ENCODE measurements at places on chromosomes 7 and 10.

- DNase-seq, result no peak
Measured at GRCh38 chr7:140096459-140096858, 33.7 kb upstream of the PARP12 start.

DNA sequence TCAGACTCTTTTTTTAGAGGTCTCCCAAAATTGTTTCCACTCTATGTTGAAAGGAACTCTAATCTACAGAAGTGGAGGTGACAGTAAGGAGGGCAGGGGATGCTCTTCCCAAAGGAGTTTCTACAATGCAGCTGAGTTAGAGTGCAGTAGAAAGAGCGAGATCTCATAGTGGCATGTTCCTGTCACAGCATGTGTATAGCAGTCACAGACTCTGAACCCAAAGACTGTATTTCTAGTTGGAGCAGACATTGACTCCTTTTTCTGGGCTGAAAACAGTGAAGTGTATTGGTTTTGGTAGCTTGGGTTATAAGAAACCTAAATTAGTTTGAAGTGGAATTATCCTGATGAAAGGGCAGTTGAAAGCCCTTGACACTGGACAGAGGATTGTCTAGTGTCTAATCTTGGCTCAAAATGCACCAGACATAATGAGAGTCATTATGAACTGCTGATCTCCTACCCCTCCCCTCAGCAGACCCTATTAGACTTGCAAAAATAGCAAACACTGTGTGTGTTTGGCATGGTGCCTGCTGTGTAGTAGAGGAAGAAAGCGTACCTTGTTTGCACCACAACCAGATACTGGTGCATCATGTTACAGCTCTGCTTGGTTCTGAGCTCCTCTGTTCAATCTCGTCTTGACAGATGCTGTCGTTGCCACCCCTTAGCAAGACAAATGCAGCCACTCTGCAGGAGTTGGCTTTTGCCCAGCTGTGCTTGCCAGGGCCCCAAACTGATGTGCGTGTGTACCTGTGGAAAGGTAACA, 336.0 kb downstream of the AUTS2 start:
- no peak for DNase-seq

- no peak for DNase-seq
Measured at GRCh38 chr7:27245124-27245797, 2.7 kb downstream of the EVX1 start.

DNA sequence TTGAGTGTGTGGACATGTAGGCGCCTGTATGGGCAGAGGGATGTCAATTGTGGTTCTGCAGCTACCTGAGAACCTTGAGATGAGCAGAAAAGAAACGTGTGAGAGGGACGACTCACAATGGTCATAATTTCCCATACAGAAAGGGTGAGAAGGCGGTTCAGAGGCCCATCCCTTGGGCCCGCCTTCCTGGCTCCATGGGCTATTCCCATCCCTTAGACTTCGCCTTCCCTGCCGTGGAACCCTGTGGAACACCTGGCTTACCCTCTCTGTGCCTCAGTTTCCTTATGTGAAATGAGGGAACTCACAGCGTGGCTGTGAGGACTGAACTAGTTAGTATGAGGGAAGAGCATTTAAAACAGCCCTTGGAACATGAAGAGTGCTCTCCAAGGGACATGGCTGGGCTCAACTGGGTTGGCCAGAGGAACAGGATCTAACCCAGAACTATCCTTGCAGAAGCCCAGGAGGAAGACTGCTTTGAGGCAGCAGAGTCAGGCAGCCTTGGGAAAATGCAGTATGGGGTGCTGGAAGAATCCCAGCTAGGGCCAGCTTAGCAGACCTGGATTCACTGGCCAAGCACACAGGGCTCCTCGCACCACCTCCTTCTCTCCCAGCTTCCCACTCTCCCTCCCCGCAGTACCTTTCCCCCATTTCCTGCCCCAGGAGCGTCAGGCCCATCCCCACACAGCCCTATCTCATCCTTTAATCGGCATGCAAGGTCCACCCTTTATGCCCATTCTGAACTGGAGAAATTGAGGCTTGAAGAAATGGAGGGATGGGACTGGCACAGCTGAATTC, 11.1 kb upstream of the ZMIZ1 start:
- no peak for DNase-seq

DNA sequence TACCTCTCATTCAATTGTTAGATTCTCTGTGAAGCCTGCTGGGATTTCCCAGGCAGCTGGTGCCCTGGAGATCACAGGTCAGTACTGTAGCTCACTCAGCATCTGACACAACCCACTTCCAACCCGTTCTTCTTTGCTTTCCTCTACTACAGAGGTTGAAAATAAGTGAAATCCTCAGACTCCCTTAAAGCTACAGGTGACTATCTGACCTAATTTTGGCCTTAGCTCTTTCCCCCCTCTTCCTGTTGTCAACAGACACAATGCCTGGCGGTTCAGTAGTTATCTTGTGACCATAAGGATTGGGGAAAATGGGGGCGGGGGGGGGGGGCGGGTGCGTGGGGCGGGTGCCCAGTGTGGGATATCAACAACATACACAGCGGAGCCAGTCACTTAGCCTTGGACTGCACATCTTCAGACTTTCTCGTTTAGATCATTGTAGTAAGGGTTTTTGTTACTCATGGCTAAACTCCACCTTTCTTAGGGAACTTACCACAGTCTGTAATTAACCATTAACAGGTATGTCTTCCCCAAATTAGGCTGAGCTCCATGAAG, 37.8 kb downstream of the MTPN start:
- DNase-seq, result no peak

DNA sequence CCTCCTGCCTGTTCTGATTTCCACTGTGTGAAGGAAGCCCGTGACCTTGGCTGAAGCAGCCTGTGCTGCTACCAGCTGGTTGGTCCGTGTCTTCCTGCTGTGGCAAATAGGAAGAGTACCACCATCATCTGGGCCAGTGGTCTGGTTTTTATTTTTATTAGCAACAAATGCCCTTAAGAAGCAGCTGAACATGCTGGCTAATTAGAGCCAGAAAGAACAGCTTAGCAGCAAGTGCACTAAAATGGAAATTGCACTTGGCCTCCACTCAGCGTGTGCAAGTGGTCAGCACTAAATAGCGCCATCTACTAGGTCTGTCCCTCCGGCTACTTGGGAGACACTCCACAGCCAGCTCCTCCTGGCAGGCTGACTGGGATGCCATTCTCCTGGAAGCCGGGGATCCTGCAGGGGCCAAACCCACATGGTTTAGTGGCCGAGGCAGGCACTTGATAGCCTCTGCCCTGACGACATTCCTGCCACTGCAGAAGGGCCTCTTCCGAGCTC, 690.3 kb upstream of the FOXK1 start:
- no peak for DNase-seq

DNA sequence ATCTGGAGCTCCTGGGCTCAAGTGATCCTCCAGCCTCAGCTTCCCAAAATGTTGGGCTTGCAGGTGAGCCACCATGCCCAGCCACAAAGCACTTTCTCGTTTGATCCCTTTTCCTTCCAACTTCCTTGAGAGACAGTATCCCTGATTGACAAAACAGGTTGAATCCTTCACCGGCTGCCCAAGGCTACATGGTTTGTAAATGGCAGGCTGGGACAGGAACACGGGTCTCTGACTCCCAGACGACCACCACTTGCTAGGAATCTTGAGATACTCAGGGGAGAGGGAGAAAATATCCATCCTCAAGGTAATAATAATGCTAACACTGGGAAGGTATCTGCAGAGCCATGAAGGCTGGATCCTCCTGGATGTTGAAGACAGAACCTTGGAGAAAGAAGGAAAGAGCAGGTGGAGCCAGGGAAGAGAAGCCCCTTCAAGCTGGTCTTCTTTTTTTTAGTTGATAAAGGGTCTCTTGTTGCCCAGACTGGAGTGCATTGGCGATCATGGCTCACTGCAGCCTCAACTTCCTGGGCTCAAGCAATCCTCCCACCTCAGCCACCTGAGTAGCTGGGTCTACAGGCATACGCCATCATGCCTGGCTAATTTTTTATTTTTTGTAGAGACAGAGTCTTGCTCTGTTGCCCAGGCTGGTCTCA, 19.8 kb downstream of the MMRN2 start:
- peak; percentile 52 for DNase-seq

GRCh38 chr7:85815526-85815925, 628.7 kb upstream of the SEMA3D start:
- no peak for DNase-seq

DNA sequence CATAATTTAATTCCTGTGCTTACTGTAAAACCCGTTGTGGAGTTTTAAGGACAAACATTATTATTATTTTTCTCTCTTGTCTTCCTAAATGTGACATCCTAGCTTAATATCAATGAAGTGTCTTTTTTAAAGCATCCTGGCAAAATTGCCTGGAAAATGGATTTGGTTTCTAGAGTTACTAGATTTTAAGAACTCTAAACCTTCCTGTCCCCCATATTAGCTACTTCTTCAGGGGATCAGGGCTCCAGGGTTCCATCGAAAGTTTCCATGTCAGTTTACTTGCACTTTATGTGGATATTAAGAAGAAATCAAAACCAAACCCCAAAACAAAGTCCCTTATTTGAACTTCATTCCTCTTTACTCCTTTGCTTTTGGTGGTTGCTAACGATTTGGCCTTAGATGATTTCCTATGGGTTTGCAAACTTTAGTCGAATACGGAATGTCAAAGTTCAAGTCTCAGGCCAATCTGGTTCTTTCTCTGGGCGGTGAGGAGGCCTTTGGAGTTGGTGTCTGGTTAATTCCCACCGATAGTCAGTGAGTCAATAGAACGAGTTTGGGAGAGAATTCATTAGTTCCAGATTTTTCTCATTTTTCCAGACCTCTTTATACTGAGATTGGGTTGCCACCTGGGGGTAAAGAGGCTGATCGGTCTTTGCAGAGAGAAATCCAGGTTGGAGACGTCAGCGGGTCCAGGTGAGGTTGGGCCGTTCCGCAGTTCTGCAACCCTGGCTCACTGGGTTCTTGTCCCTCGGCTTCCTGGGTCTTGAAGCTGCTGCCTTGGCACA, 1.1 kb downstream of the CUX1 start:
- no peak for DNase-seq

DNA sequence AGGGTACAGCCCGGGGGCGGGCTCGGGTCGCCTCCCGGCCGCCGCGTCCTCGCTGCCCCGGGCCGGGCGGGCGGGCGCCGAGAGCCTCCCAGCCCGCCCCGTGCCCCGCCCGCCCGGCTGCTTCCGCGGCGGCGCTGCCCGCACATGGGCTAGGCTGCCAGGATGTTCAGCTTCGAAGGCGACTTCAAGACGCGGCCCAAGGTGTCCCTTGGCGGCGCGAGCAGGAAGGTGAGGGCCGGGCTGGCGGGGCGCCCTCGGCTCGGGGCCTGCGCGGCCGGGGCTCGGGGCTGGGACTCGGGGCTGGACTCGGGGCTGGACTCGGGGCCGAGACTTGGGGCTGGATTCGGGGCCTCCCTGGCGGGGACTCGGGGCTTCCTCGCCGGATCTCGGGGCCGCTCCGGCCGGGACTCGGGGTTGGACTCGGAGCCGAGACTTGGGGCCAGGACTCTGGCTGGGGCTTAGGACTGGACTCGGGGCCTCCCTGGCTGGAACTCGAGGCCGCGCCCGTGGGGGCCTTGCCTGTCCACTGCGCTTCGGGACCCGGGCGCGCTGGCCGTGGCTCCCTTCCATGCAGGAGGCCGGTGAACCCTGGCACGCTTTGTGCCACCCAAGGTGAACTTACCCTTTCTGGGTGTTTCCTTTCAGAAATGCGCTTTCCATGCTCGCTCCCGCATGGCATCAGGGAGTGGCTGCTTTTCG, 534 bp downstream of the UBE3C start:
- peak; percentile 91 for DNase-seq

DNA sequence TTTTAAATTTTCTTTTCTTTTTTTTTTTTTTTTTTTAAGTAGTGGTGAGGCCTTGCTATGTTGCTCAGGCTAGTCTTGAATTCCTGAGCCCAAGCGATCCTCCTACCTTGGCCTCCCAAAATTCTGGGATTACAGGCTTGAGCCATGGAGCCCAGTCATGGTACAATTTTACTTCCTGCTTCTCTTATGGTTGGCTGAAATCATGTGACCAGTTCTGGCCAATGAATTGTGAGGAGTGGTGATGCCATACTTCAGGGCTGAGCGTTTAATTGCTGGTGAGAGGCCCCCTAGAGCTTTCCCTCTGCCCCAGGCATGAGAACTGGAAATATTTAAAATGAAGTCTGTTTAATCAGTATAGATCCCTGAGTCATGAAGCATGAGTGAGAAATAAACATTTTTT, 22.2 kb upstream of the BAIAP2L1 start:
- no peak for DNase-seq

DNA sequence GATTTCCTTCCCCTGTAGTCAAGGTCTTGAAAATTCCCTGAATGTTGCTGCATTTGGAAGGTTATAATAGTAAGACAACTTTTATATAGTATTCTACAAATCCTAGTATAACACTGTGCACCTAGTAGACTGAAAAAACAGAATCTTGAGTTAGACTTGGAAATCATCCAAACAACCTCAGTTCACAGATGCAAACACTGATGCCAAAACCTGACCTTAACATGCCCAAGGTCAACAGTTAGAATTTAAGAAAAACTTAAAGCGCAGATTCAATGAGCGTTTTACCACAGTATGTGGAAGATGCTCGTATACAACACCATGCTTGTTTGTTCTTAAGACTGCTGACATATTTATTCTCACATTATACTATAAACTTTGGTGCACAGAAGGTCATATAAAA, 3.0 kb downstream of the PIP4K2A start:
- DNase-seq, result no peak

DNA sequence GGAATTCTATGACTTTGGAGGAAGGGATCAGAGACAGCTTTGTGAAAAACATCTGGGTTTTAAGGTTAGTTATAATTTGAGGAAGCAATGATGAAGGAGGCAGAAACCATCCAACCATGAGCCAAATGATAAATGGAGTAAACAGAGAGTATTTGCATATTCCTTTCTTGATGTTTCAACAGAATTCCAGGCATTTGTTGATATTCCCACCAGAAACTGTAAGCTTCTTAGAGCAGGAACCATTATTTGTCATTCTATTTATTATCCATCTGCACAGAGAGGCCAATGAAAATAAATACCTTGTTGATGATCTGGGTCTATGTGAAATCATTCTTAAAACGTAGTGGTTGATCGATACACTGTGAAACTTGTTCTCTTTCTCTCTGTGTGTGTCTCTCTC, 715.3 kb downstream of the INHBA start:
- no peak for DNase-seq

GRCh38 chr7:40263752-40264390, 129.1 kb downstream of the SUGCT start:
- no peak for DNase-seq

GRCh38 chr7:105365541-105366534, 22.9 kb downstream of the SRPK2 start:
- no peak for DNase-seq

DNA sequence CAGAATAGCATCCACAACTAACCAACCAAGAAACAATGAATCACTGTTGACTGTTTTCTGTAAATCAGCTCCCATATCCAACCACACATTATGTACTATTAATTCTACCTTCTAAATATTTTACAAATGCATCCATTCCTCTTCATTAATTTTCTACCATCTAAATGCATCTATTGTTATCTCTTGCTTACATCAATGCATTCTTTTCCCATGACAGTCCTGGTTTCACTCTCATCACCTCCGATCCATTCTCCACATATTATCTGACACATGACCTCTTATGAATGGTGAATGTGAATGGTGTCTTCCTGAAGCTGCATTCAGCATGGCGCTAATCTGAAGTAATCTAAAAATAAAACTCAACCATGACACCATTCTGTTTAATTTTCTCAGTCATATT, 153.8 kb upstream of the CALCR start:
- DNase-seq, result no peak
